ENCODE measurements at places on chromosomes 7 and 10.
A peak's percentile ranks its signal among the peaks of the same experiment; 100 is the strongest.

DNA sequence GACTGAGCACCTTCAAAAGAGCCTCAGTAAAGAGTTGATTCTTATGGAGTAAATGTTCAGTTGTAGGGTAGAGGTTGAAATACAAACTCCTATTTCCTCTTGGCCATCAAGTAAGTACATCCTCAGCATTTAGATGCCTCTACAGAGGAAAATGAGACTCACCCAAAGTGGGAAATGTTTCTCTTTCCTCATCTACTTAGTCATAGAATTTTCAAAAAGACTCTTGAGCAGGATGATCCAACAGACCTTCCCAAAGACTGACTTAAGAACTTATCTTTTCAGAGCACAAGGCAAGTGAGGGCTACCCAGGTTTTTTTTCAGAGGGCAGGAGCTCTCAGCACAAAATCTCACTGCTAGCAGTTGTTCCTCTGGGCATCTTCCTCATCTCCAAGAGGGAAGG is 449.1 kb downstream of the KCNMA1 start:
- no peak for DNase-seq
- H3K36me3 ChIP-seq, result no peaks in the 10 kb centered on the region
- H3K27ac ChIP-seq, result no peak overlapping the region
- H3K4me1 ChIP-seq, result no peaks in the 10 kb centered on the region
- peaks cover 13% of the 10 kb centered on the region for H3K27me3 ChIP-seq

GRCh38 chr7:130974794-130975193 is 240.8 kb upstream of the KLF14 start:
- H3K4me3 ChIP-seq, result no peak overlapping the region
- no peak overlapping the region for H3K27ac ChIP-seq
- no peaks in the 10 kb centered on the region for H3K27me3 ChIP-seq

DNA sequence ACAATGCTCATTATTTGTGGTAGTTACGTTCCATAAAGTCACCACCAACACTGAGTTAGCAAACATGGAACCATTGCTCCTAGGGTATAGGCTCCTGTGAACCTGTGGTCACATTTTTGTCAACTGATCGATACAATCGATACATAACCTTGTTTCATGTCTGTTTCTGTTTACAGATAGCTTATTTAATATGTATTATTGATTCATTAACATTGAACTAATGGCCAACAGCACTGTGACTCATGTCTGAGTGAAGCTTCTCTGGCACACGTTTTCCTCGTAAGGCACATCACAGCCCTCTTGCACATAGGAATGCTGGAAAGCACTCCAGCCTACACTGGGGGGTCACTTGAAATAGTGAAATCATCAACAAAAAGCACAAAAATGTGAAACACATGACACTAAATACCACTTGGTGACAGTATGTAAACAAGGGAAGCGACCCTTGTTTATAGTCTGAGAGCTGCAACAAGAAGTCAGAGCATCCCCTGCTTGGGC is 27.0 kb downstream of the GHRHR start:
- H3K4me3 ChIP-seq, result no peak overlapping the region
- no peaks in the 10 kb centered on the region for H3K36me3 ChIP-seq
- no peak for DNase-seq
- no peak overlapping the region for H3K27ac ChIP-seq

DNA sequence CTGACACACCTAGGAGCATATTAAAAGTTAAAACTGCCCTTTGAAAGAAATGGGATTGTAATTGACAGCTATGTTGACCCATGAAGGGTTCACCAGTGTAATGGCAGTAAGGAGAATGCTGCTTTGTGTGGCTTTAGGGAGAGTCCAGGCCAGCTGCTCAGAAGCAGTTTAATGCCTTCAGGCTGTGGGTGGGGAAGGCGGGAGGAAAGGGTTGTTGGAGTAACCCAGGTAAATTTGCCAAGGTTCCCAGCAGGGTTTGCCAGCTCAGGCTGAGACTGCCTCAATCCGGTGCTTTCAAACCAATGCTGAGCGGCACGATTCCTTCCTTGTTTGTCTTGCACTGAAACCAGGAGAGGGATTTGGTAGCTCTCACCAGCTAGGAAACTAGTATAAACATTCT is 637.2 kb downstream of the INHBA start:
- no peak overlapping the region for H3K27ac ChIP-seq
- H3K27me3 ChIP-seq, result no peaks in the 10 kb centered on the region
- H3K36me3 ChIP-seq, result no peaks in the 10 kb centered on the region
- no peak for DNase-seq
- no peaks in the 10 kb centered on the region for H3K4me1 ChIP-seq

DNA sequence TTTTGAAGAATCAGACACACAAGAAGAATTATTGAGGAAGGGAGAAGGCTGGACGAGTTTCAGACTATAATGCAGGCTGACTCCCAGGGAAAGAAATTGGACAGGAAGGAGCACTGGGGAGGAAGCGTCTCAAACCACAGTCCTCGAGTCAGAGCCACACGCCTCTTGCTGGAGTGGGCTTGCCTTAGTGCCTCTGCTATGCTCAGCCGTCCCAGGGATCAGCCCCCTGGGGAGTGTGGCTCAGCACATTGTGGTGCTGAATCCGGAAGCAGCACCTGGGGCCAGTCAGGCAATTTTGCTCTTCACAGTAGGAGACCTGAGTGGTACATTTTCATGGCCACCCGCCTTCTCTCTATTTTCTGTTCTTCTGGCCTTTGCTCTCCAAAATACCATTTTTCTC is 67.4 kb upstream of the SLC35G1 start:
- no peak overlapping the region for H3K4me3 ChIP-seq
- H3K4me1 ChIP-seq, result no peaks in the 10 kb centered on the region
- H3K27ac ChIP-seq, result no peak overlapping the region
- no peak for DNase-seq
- no peaks in the 10 kb centered on the region for H3K36me3 ChIP-seq

DNA sequence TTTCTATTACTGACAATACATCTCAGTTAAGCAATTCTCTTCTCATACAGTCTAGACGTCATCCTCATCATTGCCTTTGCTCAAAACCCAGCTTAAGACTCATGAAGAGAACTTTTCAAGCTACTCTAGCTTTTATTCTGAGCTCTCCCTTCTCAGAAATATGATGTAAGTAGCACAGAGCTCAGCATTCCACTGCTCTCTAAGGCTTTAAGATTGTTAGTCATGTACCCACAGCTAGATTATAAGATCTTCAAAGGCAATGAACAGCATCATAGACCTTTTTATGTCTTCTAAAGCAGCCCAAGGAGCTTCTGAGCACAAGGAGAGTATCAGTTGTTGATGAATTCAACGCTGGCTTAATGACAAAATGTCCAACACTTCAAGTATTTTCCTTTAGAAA is 119.3 kb downstream of the NRP1 start:
- H3K27ac ChIP-seq, result no peak overlapping the region
- no peak overlapping the region for H3K4me3 ChIP-seq
- peaks cover 38% of the 10 kb centered on the region for H3K36me3 ChIP-seq
- no peak for DNase-seq
- H3K27me3 ChIP-seq, result no peaks in the 10 kb centered on the region
- peaks cover 3% of the 10 kb centered on the region for H3K4me1 ChIP-seq

DNA sequence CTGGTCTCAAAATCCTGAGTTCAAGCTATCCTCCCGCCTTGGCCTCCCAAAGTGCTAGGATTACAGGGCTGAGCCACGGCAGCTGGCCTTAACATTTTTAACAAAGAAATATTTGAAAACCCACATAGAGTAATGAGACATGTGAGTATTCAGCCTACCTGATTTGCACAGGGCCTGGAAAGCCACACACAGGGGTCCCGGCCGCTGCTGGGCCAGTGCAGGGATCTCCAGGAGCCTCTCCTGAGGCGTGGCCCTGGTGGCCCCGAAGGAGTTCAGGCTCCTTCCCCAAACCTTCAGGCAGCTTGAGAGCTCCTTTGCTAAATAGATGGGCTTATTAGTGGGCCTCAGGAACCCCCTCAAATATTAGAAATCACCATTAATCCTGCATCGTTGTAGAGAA is 18.7 kb downstream of the CNPY1 start:
- H3K27ac ChIP-seq, result no peak overlapping the region
- H3K27me3 ChIP-seq, result peaks cover 75% of the 10 kb centered on the region
- H3K4me1 ChIP-seq, result peaks cover under 1% of the 10 kb centered on the region
- H3K36me3 ChIP-seq, result no peaks in the 10 kb centered on the region
- peak; percentile 25 for DNase-seq
- no peak overlapping the region for H3K4me3 ChIP-seq

GRCh38 chr10:119409385-119409784 is 133.1 kb downstream of the RGS10 start:
- H3K4me3 ChIP-seq, result no peak overlapping the region
- peaks cover 18% of the 10 kb centered on the region for H3K4me1 ChIP-seq
- H3K27me3 ChIP-seq, result no peaks in the 10 kb centered on the region
- peak overlapping the region; percentile 15 for H3K27ac ChIP-seq

GRCh38 chr10:59109826-59110225 is 66.6 kb upstream of the PHYHIPL start:
- H3K27me3 ChIP-seq, result no peaks in the 10 kb centered on the region
- no peaks in the 10 kb centered on the region for H3K36me3 ChIP-seq
- H3K27ac ChIP-seq, result no peak overlapping the region
- H3K4me1 ChIP-seq, result no peaks in the 10 kb centered on the region
- DNase-seq, result no peak

DNA sequence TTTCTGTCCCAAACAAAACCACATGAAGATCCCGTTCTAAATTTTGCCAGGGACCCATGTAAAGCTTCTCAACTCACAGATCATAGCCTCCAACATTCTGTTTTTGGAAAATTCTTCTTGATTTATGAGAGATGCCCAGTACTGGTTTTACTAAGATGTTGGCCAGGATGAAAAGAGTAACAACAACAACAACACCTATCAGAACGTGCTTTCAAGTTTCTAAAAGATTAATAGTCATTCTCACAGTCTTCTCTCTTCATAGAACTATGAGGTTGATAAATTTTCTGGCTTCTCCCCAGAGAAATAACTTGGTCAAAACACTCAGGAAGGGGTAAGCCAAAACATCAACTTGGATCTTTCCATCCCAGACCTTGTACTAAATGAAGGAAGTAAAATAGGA is 567.5 kb upstream of the IGFBP3 start:
- no peak for DNase-seq
- no peaks in the 10 kb centered on the region for H3K36me3 ChIP-seq
- H3K27ac ChIP-seq, result no peak overlapping the region
- H3K4me1 ChIP-seq, result no peaks in the 10 kb centered on the region
- no peak overlapping the region for H3K4me3 ChIP-seq

GRCh38 chr10:4810092-4810491 is 15.9 kb upstream of the AKR1E2 start:
- H3K4me1 ChIP-seq, result peaks cover 2% of the 10 kb centered on the region
- H3K36me3 ChIP-seq, result no peaks in the 10 kb centered on the region
- no peak overlapping the region for H3K27ac ChIP-seq
- no peaks in the 10 kb centered on the region for H3K27me3 ChIP-seq

- DNase-seq, result no peak
- no peak overlapping the region for H3K27ac ChIP-seq
- no peaks in the 10 kb centered on the region for H3K27me3 ChIP-seq
- no peaks in the 10 kb centered on the region for H3K4me1 ChIP-seq
Measured at GRCh38 chr7:46537191-46537905, 616.3 kb upstream of the IGFBP3 start.

DNA sequence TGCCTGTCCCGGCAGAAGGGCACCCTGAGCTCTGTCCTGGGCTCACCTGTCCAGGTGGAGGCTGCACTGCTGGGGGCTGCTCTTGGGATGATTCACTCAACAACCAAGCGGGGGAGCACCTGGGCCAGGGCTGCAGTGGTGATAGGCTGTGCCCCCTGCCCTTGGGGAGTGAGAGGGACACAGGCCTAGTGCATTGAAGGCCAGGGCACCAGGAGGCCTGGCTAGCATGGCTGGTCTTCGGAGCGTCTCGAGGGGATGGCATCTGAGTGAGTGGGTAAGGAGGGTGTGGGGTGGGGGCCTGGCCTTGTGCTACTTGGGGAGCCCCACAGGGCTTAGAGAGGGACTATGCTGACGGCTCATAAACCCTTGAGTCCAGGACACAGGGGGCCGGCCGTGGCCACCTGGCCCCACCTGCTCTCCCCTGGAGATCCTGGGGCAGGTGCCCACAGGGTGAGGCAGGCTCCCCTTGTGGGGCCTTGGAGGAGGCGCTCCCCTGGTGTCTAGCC is 3.1 kb downstream of the PWWP2B start:
- peaks cover 6% of the 10 kb centered on the region for H3K36me3 ChIP-seq
- DNase-seq, result no peak
- no peak overlapping the region for H3K4me3 ChIP-seq

- no peaks in the 10 kb centered on the region for H3K36me3 ChIP-seq
- DNase-seq, result no peak
- H3K4me3 ChIP-seq, result no peak overlapping the region
- H3K27ac ChIP-seq, result no peak overlapping the region
- peaks cover 24% of the 10 kb centered on the region for H3K4me1 ChIP-seq
Measured at GRCh38 chr10:94405406-94405805, 3.1 kb downstream of the TBC1D12 start.

- H3K36me3 ChIP-seq, result no peaks in the 10 kb centered on the region
- H3K27ac ChIP-seq, result no peak overlapping the region
- no peak overlapping the region for H3K4me3 ChIP-seq
- no peaks in the 10 kb centered on the region for H3K27me3 ChIP-seq
- no peak for DNase-seq
Measured at GRCh38 chr10:110357252-110357780, 52.6 kb upstream of the SMNDC1 start.

DNA sequence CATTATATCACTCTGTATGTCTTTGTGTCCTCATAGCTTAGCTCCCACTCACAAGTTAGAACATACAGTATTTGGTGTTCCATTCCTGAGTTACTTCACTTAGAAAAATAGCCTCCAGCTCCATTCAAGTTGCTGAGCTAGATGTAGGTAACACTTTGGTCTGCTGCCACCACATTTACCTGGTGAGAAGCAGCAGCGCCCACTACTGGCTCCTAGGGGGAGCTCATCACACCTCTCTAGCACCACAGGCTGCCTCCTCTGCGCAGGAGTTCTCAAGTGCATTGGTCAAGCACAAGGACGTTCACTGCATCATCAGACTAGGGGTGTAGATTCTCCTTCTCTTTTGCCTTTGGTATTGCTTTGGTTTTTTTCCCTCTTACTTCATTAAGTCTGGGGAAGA is 530.9 kb upstream of the AUTS2 start:
- no peak for DNase-seq
- H3K4me3 ChIP-seq, result no peak overlapping the region
- no peak overlapping the region for H3K27ac ChIP-seq
- H3K36me3 ChIP-seq, result no peaks in the 10 kb centered on the region
- H3K27me3 ChIP-seq, result no peaks in the 10 kb centered on the region

DNA sequence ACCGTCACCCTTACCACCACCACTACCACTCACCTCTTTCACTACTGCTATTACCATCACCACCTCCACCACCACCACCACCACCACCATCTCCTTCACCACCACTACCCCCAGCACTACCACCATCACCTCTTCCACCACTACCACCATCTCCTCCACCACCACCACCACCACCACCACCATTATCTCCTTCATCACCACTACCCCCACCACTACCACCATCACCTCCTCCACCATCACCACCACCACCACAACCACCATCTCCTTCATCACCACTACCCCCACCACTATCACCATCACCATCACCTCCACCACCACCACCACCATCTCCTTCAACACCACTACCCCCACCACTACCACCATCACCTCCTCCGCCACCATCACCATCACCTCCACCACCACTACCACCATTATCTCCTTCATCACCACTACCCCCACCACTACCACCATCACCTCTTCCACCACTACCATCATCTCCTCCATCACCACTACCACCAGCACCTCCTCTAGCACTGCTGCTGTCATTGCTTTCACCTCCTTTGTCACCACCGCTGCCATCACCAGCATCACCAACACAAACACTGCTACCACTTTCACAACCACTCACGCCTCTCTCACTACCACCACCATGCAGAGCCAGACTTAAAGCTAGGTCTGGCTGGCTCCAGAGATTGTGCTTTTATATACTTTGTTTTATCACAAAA is 109.3 kb downstream of the ICA1 start:
- H3K27ac ChIP-seq, result no peak overlapping the region
- H3K27me3 ChIP-seq, result no peaks in the 10 kb centered on the region
- no peak overlapping the region for H3K4me3 ChIP-seq
- no peaks in the 10 kb centered on the region for H3K36me3 ChIP-seq
- no peak for DNase-seq
